Activated CD4-positive, alpha-beta T cell treated with anti-CD3 and anti-CD28 coated beads, Interleukin-2, amount 10 ng/mL, durations not matched to agents 24 days and 14 days (primary cell): ENCODE measurements at places on chromosomes 5 and 9.
A peak's percentile ranks its signal among the peaks of the same experiment; 100 is the strongest.

DNA sequence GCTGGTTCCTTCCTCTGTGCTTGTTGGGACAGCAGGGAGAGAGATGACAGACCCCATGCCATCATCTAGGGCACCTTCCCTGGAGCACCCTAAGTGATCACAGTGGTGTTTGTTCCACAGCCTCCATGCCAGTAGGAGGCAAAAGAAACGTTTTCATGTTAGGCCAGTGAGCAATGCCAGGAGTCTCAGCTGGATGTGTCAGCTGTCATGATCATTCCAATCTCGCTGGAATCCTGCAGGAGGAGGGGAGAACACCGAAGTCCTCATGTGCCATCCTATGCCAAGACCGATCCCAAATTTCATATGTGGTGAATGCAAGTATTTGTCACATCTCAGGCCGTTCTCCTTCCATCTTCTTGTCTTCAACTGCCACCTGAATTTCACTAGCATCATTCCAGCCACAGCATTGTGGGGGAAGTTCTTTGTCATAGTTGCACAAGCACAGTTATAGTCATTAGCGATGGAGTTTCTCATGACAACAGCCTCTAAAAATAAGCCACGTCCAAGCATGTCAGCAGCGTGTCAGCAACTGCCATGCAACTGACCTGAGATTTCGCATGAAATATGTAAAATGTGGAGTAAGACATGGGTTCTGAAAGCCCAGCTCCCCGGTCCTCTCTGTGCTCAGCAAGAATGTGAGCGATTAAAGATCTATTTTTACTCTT, 97.2 kb upstream of the DNAH5 start:
- DNase-seq, result no peak

DNA sequence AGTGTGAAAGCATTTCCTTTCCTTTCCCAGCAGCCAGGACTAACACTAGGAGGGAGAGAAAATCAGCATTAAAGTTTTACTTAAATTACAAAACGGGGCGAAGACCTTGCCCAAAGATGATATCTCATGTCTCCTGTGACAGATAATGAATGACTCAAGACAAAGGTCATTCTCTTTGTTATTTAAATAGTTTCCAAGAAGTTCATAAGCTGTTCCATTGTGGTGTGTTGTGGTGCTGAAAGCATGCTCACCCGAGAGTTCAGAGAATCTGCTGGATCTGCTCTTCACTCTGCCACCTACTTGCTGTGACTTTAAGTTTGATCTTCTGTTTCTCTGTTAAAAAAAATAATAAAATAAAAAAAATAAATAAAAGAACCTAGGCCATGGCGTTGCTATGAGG, 265.9 kb upstream of the NR4A3 start:
- DNase-seq, result no peak

DNA sequence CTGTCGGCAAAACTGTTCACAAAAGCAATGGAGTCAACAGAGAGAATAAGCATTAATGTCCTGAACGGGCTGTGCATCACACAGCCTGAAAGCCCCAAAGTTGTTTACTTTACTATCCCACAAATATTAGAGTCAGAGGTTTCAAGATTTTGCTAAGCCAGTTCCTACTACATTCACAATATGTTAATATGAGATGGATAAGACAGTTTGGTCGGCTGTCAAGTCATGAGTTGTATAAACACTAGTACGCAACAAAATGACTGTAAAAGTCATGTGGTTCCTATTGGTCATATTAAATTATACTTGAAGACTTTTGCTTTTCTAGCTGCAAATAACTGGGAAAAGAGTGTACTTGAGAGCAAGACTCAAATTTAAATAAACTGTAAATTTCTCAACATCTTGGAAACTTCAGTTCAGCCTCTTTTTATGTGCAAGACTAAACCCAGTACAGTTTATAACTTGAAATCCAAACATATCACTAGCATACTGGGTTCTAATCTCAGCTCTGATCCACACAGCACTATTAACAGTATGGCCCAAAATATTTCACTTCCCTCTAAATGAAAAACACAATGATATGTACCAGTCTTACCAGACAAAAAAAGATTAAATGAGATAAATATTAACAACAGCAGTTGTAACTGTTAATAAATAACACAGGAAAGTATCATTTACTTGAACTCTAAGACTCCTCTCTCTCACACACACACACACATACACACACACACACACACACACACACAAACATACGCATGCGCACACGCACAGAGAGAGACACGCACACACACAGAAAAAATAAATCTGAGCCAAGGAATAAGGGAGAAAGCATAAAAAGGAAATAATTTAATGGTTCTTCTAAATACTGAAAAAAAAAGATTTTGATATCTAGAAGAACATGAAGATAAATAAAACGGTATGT, 33.1 kb downstream of the FANCC start:
- DNase-seq, result no peak

DNA sequence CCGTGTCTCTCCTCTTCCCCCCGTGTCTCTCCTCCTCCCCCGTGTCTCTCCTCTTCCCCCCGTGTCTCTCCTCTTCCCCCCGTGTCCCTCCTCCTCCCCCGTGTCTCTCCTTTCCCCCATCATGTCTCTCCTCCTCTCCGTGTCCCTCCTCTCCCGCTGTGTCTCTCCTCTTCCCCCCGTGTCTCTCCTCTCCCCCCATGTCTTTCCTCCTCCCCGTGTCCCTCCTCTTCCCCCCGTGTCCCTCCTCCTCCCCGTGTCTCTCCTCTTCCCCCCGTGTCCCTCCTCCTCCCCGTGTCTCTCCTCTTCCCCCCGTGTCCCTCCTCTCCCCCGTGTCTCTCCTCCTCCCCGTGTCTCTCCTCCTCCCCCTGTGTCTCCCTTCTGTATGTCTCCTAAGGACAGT, 12.8 kb upstream of the RNU6ATAC start:
- no peak for DNase-seq

DNA sequence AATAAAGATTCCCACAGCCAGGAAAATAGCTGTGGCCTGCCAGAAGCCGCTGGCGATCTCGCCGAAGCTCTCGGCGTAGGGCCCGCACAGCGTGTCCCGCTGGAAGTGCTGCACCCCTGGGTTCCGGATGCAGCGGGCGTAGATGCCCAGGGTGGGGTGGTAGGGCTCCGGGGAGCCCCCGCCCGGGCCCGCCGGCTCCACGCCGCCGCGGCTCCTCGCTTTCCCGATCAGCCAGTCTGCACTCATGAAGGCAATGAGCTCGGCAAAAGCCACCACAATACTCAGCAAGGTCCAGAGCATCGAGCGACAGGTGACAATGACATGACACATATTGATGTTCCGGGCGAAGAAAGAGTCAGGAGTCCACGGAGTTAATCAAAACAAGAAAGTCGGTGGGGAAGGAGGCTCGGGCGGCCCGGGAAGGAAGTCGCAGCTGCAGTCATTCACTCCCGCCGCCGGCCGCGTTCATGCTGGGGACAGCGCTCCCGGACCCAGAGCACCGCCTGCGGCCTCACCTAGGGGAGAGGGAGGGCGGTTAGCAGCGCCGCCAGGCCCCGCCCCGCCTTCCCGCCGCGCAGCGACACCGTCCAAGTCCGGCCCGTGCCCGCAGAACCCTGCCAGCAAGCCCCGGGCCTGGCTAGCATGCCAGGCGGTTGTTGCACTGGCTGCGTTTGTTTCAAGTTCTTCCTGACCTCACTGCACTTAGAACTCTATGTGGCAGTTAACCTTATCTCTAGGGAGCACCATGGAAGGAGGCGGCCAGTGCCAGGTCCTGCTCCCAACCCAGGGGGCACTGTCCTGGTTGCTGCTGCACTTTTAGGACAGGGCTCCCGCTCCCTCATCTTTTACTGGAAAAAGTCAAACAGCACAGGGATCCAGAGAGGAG, 138.4 kb downstream of the LHFPL2 start:
- peak; percentile 76 for DNase-seq

DNA sequence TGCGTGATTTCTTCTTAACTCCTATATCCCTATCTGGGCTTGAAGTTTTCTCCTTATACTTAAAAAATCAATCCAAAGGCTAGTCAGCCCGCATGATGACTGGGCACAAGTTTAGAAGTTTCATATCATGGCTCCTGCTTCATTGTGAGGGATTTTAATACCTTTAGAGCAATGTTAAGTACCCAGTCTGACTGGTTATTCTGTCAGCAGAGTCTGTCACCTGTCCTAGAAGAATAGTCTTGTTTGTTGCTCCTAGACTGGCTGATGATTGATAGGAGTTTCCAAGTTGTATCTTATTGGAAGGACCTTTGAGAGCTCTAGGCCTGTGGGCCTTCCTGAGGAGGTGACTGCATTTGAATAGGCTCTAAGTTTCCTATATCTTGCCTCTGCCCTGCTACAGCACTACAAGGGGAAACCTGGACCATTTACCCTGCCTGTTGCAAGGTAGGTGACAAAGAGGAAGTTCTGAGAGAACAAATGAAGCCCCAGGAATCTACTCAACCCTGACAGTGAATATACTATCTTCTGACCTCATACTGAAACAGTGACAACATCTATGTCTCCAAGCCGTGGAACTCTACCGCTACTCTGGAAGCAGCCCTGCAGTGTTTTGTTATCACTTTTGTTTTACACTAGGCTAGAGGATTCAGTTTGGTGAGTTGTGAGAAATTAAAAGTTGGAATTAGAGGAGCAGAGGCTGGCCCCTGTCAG, 66.5 kb downstream of the F2RL2 start:
- DNase-seq, result no peak

DNA sequence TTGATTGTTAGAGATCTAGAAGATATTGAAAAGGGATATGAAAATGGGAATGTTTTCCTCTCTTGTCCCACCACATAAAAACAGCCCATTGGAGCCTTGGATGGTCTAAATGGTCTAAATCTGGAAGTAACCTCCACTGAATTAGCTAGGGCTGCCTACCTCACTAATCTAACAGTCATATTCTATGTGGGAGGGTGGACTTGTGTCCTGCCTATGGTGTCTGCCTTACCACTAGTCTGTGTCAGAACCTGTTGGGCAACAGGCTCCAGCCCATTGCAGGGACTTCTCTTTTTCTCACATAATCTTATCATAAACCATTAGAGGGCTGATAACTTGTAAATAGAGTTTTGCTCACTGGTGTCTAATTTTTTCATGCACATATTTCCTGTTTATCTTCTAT, 548.8 kb upstream of the CDH18 start:
- DNase-seq, result no peak

DNA sequence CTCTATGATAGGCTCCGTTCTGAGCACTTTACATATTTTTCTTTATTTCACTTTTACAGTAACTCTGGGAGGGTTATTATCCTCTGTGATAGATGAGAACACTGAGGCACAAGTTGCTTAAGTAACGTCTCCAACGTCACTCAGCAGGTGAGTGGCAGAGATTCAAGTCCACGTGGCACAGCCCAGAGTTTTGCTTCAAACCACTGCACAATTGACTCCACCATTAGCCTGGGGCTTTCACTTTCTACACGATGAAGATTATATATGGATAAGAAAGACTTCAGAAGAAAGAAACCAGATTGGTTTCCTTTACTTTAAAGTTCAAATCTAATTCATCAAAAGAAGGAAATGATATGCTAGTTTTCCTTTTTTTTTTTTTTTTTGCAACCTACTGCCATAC, 245.9 kb downstream of the SYK start:
- DNase-seq, result peak; percentile 89

DNA sequence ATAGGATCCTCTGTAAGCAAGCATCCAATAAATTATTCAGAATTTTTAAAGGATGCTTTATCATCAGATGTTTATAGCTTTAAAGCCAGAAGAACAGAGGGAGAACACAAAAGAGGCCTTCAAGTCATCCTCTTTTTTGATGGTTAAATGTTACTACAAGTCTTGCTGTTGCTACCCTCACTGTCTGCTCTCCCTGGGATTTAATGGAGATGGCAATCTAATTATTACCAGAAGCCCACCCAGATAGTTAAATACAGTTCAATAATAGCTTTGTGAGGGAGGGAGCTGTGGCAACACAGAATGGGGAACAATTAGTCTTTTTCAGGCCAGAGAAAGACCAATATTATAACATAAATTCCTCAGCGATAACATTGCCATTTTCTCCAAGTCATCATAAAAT, 87.0 kb upstream of the ACTBL2 start:
- DNase-seq, result no peak

- peak; percentile 79 for DNase-seq
Observed at GRCh38 chr5:172683645-172684471, 42.8 kb downstream of the NEURL1B start.

- no peak for DNase-seq
Observed at GRCh38 chr9:20028192-20028848, 239.5 kb upstream of the SLC24A2 start.

DNA sequence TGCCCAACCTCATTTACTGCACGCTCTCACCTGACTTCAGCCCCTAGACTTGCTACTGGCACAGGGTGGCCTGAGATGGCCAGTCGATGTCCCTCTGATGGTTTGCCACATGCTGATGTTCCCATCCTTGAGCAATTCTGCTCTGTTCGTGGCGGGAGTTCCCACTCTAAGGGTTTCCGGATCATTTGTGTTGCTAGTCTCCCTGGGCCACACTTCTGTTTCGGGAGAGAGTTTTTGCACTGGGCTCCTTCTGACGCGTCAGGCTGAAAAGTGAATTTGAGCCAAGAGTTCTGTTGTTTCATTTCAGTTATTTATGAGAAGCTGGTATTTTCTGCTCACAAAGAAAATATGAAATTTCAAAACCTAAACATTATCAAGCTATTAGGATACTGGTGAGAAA, 597.7 kb downstream of the BNC2 start:
- DNase-seq, result no peak

GRCh38 chr5:177087398-177088005, 787 bp downstream of the FGFR4 start:
- no peak for DNase-seq

GRCh38 chr5:43581398-43581797, 21.6 kb upstream of the NNT start:
- no peak for DNase-seq

DNA sequence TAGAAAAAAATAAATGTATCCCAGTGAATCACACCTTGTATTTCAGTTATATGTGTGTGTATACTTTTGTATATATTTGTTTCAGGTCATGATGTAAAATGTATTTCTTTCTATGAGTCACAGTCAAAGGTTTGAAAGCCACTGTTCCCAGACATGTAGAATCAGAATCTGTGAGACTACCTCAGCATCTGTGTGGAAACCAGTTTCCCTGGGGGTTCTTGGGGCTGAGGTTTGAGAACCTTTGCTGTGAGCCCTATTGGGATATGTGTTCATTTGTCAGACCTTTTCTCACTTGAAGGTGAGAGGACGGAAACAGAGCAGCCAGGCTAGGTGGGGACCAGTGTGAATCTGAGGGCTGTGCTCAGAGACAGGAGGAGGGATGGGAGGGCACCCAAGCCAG, 78.7 kb upstream of the SAP30L start:
- DNase-seq, result no peak

DNA sequence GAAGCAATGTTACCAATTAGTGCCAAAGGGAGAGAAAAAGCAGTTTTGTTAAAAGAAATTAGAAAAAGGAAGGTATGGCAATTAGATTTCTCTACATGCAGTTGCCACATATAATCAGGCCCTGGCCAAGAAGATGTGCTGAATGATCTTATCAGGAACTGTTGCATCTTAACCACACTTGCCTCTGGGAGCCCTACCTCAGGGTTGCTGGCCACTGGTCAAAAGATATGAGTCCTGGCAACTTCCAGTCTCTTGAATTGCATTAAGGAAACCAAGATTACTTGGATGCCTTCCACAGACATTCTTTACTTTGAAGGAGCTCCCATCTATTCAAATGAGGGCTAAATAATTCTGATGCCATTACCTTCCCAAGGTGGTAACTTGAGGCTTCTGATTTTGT, 60.4 kb downstream of the TNC start:
- no peak for DNase-seq

GRCh38 chr5:92248518-92248917, 865.4 kb upstream of the ARRDC3 start:
- no peak for DNase-seq

GRCh38 chr5:150487199-150488061, 20.5 kb upstream of the NDST1 start:
- DNase-seq, result no peak
